ENCODE measurements at places on chromosomes 16 and 17.

DNA sequence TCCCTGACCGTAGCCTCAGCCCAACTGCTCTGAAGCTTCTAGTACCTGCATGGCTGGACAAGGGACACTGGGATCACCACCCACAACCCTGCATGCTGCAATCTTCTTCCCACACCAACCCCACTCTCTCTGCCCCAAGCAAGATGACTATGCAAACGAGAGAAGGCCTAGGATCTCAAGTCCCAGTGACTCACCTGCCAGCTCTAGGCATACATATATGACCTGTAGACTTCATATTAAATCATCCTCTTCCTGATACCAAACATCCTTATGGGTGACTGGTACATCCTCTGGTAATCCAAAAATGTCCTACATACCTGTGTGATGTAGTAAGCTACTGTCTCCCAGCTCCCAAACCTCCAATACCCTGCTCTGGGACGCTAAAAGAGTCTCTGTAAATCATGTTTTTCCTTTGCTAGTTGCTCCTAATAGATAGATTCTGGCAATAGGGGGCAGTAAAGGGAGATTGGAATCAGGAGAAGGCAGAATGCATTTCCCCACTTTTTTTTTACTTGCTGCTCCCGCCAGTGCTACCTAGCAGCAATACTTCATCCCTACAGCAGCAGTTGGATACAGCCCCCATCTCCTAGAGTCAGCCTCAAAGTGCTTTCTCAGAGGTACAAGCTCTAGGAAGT is 43.4 kb upstream of the SOX9 start:
- no peak for ATAC-seq

DNA sequence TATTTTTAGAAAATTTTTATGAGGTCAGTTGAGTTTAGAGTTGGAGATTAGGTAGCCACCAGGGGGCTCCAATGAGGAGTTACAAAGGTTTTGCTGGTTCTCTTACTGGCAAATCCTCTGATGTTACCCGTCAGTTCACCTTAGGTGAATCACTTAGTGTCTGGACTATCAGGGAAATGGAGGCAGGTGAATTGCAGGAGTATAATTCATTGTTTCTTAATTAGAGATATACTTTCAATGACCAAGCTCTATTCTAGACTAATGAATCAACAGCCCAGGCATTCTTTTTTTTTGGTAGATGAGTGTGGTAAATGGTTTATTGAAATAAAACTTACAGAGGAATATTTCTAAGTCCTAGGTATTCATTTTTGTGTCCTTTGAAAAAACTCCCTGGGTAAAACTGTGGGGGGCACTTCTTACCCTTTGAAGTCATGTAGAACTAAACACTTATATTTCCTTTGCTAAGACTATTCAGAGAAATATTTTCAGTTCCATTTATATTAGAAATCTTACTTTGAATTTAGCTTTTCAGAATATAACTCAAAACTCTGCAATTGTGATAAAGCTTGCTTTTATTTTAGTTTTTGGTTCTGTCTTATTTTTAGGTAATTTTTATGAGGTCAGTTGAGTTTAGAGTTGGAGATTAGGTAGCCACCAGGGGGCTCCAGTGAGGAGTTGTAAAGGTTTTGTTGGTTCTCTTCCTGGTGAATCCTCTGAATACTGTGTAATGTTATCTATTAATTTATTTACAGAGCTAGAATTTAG is 17.7 kb downstream of the PSMD11 start:
- peak; percentile 89 for ATAC-seq

- peak; percentile 21 for ATAC-seq
Measured at GRCh38 chr17:55265311-55266021, 706 bp downstream of the HLF start.

GRCh38 chr17:28549236-28550132 is 2.9 kb downstream of the UNC119 start:
- no peak for ATAC-seq

GRCh38 chr17:17403899-17404576 is 72.8 kb upstream of the MED9 start:
- no peak for ATAC-seq
